ENCODE measurements at places on chromosomes 12 and 14. TPM values are rescaled to one million over a fixed set of nuclear protein-coding genes. Genes with fewer than 3 reads are reported as not detected.

GRCh38 chr12:29769162-29769858, 14.4 kb downstream of the TMTC1 start:
- H3K4me3 ChIP-seq: no peak overlapping the region
- H3K27ac ChIP-seq: no peak overlapping the region
- DNase-seq: peak; percentile 78
- H3K4me1 ChIP-seq: peaks cover 12% of the 10 kb centered on the region

DNA sequence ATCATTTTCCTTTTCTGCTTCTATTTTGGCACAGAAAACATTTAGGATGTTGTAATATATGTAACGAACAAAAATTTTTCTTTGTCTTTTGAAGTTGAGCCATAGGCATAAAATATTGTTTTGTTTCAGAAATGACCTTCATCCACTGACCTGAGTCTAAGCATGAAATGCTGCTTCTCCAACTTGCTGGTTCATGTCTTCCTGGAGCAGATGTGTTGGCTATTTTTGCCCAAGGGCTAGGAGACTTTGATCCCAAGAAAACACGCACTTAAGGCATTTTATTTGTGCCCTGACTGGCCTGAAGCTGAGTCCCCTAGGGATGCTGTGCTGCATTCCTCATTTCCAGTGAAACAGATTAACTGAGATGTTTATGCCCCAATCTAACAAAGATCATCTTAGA, 27.2 kb upstream of the ALG10B start:
- no peaks in the 10 kb centered on the region for H3K27me3 ChIP-seq
- H3K36me3 ChIP-seq: no peaks in the 10 kb centered on the region
- H3K4me3 ChIP-seq: no peak overlapping the region
- no peak for DNase-seq

GRCh38 chr12:65419284-65420072, 141.0 kb downstream of the MSRB3 start:
- DNase-seq: no peak
- peaks cover under 1% of the 10 kb centered on the region for H3K4me1 ChIP-seq
- H3K4me3 ChIP-seq: no peak overlapping the region

DNA sequence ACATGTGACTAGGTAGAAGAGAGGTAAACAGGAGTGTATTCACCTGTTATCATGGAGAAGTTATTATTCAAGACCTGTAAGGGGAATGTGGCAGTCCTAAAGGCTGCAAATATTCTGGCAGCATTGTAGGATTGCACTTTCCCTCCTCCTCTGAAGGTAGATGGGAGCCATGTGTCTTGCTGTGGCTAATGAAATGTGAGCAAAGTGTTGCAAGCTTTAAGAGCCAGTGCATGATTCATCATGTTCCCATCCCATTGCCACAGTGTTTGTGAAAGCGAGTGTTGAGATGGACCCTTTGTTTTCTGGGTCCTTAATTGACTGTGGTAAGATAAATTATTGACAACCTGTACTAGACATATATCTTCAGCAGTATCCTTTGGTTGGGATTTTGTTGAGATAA, 128.7 kb downstream of the RGS6 start:
- H3K36me3 ChIP-seq: no peaks in the 10 kb centered on the region
- no peak overlapping the region for H3K4me3 ChIP-seq
- no peaks in the 10 kb centered on the region for H3K27me3 ChIP-seq
- no peak for DNase-seq
- no peak overlapping the region for H3K27ac ChIP-seq

- no peak overlapping the region for H3K4me3 ChIP-seq
- peaks cover 14% of the 10 kb centered on the region for H3K27me3 ChIP-seq
- peak; percentile 32 for DNase-seq
Observed at GRCh38 chr14:22448905-22449599, 140.0 kb downstream of the DAD1 start.

DNA sequence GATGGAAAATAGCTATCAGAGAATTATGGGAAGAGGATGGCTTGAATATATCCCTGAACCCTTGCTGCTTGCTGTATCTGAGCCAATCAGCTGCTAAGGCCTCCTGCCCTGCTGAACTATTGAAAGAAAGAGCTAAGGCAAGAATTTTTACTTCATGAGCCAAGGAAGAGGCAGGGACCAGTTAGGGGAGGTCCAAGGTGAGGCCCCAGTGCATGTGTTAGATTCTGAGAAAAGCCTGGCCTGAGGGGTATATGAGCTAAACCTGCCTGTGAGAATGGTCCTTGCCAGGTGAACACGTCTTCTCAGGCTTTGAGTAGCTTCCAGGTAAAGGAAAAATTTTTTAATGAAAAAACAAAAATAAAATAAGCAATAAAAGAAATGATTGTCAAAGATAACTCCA, 218.0 kb downstream of the SYT1 start:
- H3K4me3 ChIP-seq: no peak overlapping the region
- no peaks in the 10 kb centered on the region for H3K27me3 ChIP-seq
- H3K4me1 ChIP-seq: no peaks in the 10 kb centered on the region
- no peak for DNase-seq
- H3K27ac ChIP-seq: no peak overlapping the region

DNA sequence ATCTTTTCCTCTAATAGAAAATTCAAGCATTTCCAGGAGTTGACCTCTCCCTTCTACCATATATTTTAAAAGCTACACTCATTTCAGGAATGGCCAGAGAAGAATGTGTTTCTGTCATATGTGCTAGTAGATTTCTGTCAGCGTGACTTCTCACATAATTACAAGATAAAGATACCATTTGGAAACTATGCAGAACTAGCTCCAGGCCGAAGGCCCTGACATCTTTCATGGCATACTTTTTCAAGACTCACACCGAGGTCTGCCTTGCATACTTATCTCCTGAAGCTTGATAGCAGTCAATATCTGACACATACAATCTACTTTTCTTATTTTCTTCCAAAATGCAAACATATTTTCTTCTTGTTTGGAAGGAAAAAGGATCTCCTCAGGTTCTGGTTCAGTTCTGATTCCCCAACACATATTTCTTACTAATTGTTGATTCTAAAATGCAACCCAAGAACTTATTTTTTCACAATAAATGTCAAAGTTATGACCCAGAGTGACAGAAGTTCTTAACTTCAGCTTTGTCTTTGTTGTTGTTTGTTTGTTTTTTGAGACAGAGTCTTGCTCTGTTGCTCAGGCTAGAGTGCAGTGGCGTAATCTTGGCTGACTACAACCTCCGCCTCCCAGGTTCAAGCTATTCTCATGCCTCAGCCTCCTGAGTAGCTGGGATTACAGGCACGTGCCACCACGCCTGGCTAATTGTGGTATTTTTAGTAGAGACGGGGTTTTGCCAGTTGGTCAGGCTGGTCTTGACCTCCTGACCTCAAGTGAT, 99.5 kb downstream of the NTN4 start:
- H3K36me3 ChIP-seq: no peaks in the 10 kb centered on the region
- H3K4me3 ChIP-seq: no peak overlapping the region
- DNase-seq: no peak
- no peaks in the 10 kb centered on the region for H3K27me3 ChIP-seq
- H3K27ac ChIP-seq: no peak overlapping the region

DNA sequence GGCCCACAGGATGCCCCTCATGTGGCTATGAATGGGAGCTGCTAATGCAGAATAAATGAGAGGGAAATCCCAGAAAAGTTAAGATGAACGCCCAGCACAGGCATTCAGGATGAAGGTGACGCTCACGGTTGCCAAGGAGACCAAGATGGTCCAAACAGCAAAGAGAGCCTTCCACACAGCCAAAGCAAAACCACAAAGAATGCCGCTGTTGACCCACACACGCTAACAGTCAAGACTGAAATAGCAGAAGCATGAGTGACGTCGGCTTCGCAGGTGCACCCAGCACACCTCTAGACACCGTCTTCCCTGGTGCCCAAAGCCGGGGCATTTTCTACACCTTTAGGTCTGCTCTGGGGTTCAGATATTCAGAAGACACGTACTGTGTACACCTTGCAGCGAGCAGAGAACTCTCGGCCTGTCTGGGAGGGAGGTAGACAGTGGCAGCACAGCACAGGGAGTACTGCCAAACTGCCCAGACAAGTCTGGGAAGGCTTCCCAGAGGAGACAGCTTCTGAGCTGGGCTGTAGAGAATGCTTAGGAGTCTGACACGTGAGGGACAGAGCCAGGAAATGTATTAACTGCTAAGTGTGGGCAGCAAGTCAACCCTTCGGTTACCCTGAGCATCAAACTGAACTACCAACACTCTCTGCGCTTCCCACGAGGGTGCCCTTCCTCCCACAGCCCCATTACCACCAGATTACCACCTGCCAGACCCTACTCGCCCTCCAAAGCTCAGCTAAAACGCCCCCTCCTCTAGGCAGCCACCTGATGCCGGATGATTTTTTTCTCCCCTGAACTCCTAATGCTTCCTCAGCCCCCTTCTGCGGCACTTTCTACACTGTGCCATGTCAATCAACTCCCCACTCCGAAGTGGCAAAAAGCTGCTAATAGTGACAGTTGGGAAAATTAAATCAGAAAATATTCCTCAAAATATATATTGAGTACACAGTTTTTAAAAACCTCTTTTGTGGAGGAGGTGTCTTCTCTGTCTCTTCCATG, 50.1 kb downstream of the CCDC88C start:
- H3K27ac ChIP-seq: no peak overlapping the region
- no peaks in the 10 kb centered on the region for H3K4me1 ChIP-seq
- peaks cover 10% of the 10 kb centered on the region for H3K27me3 ChIP-seq
- DNase-seq: peak; percentile 88
- no peak overlapping the region for H3K4me3 ChIP-seq

Gene FRS2
- 64.4 TPM for total RNA-seq

Gene TMCC3
- total RNA-seq: 0.36 TPM

GRCh38 chr12:40566271-40566670, 126.0 kb upstream of the CNTN1 start:
- no peak overlapping the region for H3K4me3 ChIP-seq
- no peaks in the 10 kb centered on the region for H3K36me3 ChIP-seq
- no peaks in the 10 kb centered on the region for H3K4me1 ChIP-seq
- no peaks in the 10 kb centered on the region for H3K27me3 ChIP-seq
- H3K27ac ChIP-seq: no peak overlapping the region
- no peak for DNase-seq

DNA sequence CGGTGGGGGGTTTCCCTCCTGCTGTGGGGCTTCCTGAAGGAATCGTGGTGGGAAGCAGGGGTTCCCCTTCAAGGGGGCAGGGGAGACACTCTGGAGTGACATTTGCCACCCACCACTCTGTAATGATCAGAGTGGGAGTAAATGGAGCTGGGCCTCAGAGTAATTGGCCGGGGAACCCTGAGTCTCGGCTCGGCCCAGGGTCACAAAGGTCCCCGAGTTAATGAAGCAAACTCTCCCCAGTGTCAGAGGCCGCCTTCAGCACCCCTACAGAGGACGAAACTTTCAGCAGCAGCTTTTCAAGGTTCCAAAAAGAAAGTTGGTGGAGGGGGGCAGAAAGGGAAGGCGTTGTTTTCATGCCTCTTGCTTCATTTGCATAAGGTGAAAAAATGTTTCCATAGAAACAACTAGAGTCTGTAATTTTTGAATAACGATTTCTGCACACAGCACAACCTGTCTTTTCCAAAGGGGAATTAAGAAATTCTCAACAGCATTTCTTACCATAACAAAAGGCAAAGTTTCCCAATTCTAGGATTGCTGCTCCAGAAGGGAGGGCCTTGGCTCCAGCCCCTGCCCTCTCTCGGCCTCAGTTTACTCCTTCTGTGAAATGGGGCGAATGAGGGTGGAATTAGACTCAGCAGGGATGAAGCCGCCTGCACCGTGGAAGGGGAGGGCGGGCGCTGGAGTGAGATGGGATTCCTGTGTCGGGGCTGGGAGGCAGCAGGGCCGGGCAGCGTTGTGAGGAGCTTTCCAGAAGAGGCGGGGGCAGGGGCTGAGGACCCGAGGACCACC, 67.0 kb upstream of the BEGAIN start:
- H3K36me3 ChIP-seq: no peaks in the 10 kb centered on the region
- H3K27ac ChIP-seq: no peak overlapping the region
- H3K27me3 ChIP-seq: peaks cover 24% of the 10 kb centered on the region

Gene KRT71
- total RNA-seq: not detected

DNA sequence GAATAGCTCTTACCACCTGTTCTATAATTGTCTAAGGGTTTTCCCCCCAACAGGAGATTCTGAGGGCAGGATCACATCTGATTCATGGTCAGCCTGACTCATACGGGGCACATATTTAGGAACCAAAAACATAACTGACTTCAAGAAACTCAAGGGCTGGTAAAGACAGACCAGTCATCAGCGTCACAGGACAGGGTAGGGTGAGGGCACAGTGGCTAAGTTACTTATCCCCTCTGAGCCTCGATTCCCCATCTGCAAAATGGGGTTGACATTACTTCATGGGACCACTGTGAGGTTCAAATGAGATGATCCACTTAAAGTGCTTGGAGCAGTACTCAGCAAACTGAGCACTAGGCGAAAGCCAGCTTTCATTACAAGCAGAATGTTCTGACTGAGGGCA, 606 bp downstream of the CINP start:
- H3K27ac ChIP-seq: peak overlapping the region; percentile 96
- no peaks in the 10 kb centered on the region for H3K27me3 ChIP-seq
- peak overlapping the region; percentile 93 for H3K4me3 ChIP-seq
- peaks cover 11% of the 10 kb centered on the region for H3K36me3 ChIP-seq

- no peak overlapping the region for H3K27ac ChIP-seq
- H3K36me3 ChIP-seq: no peaks in the 10 kb centered on the region
- H3K27me3 ChIP-seq: peaks cover 11% of the 10 kb centered on the region
- peaks cover 3% of the 10 kb centered on the region for H3K4me1 ChIP-seq
- peak overlapping the region; percentile 74 for H3K4me3 ChIP-seq
Observed at GRCh38 chr12:98745578-98746391, 100.7 kb downstream of the APAF1 start.

Gene TNFAIP2
- 60.1 TPM for total RNA-seq

Gene CDK17
- 68.0 TPM for total RNA-seq

DNA sequence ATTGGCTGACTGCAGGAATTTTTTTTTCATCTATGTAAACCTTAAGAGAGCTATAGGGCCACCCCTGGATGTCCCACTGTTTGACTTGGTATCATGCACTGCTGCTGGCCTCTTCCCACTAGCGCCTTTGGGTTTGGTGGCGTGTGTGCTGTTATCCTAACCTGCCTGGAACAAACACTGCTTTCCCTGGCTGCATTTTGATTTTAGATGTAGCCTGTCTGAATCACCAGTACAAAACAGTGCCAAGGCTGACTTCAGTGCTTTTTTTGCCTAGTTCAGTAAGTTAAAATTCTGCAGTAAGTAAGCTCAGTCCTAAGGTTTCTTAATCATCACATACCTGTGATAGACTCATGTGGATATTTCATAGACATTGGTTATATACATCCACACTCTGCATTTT, 99.2 kb downstream of the EML1 start:
- no peak overlapping the region for H3K27ac ChIP-seq
- peaks cover 7% of the 10 kb centered on the region for H3K4me1 ChIP-seq
- no peak for DNase-seq
- peaks cover 5% of the 10 kb centered on the region for H3K36me3 ChIP-seq

DNA sequence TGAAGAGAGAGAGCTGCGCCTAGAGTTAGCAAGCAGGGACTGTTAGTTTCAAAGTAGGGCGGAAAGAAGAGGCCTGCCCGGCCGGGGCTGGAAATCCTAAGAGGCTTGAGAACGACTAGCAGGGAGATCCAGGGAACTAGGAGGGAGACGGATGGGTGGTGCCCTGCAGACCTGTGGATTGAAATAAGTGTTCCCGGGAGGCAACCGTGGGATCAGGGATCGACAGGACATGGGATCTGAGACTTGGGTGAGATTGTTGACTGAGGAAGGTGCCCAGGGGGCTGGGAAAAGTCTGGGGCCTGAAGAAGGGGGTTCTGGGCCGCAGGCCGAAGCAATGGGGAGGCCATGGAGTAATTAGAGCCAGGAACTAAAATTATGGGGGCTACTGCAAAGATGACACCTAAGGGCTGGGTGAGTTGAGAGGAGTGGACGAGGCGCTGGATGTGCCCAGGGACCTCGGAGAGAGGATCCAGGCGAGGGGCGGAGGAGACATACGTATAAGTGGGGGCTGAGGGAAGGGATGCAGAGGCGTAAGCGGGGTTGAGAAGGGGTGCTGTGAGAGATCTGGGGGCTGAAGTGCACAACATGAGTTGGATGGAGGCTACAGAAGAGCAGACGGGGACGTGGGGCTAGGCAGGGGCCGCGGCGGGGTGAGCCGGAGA, 635 bp downstream of the LTA4H start:
- peak; percentile 60 for DNase-seq
- H3K27me3 ChIP-seq: no peaks in the 10 kb centered on the region
- H3K4me3 ChIP-seq: peak overlapping the region; percentile 99
- H3K27ac ChIP-seq: peak overlapping the region; percentile 75

Measured in osteoblast (primary cell).